ENCODE measurements at places on chromosomes 5 and 9. TPM values are rescaled to one million over a fixed set of nuclear protein-coding genes. Genes with fewer than 3 reads are reported as not detected.

DNA sequence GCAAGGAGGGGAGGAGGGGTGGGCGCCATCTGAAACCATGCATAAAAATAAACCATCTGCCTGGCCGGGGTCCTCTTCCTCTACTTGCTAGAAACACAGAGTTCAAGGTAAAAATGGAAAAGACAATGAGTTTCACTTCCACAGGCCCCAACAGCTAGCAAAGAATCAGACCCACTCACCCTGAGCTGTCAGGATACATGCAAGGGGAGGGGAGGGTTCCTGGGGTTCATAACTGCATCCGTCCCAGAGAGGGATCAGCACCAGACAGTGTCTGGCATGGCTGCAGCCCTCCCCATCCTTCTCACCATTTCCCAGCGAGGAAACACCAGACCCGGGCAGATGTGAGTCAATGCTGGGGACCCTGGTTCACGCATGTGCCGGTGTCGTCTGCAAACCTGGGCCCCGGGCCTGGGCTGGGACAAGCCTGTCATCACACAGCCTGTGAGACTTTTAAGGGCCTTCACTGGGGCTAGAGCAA is 55.4 kb downstream of the SEMA4D start:
- DNase-seq: no peak

DNA sequence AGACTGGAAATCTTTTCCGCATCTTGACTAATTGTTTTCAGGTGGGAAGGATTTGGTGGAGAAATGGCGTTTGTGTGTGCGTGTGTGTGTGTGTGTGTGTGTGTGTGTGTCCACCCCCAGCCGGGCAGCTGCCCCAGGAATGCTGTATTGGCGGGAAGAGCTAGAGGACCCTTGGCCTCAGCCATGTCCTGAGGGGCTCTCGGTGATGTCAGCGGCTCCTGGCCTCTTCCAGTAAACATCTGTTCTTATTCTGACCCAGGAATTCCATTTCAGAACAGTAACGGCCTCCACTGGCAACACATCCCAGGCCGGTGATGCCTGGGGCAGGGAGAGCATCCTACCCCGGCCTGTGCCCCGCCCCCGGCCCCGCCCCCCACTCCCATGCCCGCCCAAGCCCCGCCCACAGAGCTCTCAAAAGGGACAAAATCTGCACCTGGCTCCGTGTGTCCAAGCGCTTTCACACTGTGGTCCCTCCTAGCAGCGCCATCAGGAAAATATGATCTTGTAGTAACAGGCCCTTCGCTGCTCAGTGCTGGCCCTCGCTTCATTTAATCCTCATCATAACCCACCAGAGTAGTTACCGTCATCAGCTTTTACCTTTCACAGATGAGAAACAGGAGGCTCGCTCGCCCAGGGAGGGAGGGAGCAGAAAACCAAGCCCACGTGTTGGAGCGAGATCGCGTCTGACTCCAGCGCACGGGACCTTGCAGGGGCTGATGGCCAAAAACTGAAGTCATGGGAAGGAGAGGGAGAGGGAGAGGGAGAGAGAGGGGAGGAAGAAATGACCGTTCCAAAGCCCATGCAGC is 18.9 kb downstream of the ADAMTS2 start:
- DNase-seq: no peak

GRCh38 chr9:84270847-84271530 is 69.6 kb downstream of the SLC28A3 start:
- DNase-seq: no peak

DNA sequence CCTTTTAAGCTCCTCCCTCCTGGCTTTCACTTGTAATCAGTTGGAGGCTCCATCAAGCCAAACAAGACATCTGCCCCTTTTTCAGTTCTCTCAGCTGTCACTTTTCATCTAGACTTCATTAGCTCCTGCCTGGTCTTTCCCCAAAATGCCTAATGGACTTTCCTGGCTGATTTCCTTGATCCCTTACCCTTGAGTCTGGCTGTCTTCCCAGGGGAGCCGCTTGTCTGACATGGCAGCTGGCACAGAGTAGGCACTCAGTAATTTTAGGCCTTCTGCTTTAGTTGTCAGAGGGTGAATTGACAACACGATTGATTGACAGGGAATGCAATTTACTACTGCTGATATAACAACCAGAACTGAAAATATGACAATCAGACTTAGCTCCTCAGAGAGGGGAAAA is 2.1 kb downstream of the C9orf153 start:
- DNase-seq: no peak

SPARC gene
- 438 TPM for total RNA-seq

Data from H1 (cell line).